ENCODE measurements at places on chromosomes 1 and 21.

DNA sequence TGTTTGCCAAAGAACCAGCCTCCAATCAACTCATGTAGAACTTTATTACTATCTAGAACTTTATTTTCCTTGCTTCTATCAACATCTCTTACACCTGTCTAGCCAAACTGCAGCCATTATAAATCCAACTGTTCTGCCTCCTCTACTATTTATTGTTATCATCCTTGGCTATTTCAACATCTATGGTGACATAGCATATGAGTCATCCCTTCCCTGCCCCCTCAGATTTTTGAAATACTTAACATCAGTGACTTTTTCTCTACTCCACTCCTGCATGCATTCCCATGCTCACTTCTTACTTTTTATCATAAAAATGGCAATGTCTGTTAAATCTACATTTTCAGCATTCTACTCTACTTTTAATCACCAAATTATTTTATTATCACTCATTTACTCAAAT lies 544.9 kb upstream of the NEGR1 start:
- DNase-seq: no peak

DNA sequence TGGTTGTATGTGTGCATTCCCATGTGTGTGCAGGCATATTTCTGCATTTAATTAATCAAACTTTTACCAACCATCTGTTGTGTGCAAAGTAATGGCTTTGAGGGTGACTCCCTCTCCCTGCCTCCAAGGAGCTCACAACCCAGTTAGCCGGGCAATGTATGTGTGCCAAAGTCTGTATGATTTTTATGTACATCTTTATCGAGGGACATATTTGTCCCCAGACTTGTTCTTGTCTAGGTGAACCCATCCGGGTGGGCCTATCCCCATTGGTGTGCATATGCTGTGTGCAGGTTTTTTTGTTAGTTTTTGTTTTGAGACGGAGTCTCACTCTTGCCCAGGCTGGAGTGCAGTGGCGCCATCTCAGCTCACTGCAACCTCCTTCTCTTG lies 1.8 kb downstream of the SYTL1 start:
- DNase-seq: no peak

DNA sequence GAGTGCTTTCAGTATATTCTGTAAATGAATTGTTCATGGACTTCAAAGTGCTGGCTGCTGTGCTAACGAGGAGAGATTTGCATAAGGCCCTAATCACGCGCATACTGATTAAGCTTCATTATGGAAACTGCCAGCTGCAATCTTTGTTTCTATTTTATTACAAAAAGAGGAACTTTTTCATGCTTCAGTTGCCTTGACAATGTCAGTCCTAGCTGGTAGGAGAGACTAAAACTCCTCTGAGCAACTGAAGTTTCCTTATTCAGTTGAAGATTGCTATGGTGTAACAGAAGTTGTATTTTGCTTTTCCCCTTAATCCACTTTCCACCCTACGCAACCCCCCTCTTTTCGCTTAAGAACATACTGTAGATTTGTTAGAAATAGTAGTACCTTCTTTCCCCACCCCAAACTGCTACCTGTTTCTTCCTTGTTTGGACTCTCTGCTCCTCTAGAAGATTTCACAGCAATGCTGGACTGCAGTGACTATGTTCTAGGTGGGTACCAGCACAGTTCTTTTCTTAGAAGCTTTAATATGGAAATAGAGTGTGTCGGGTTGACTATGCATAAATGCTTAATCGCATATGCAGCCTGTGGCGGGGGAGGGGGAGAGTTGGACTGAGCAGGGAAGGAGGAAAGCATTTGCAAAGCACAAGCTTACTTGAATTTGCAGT lies 108.3 kb downstream of the POU2F1 start:
- DNase-seq: no peak

DNA sequence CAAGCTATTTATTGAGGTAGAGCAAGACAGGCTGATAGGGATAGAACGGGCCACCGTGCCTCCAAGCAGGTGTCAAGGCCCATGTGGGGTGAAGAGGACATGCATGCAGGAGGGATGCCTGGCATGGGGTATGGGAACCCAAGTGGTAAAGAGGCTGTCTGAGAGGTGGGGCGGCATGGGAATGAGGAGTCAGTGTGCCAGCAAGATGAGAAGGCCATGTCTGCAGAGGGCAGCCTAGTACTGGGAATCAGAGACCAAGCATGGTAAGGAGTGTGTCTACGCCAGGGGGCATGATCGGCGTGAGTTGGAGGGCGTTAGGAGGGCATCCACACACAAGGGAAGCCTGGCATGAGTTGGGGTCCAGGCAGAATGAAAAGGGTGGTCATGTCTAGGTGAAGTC lies 303.7 kb upstream of the PLD5 start:
- no peak for DNase-seq

DNA sequence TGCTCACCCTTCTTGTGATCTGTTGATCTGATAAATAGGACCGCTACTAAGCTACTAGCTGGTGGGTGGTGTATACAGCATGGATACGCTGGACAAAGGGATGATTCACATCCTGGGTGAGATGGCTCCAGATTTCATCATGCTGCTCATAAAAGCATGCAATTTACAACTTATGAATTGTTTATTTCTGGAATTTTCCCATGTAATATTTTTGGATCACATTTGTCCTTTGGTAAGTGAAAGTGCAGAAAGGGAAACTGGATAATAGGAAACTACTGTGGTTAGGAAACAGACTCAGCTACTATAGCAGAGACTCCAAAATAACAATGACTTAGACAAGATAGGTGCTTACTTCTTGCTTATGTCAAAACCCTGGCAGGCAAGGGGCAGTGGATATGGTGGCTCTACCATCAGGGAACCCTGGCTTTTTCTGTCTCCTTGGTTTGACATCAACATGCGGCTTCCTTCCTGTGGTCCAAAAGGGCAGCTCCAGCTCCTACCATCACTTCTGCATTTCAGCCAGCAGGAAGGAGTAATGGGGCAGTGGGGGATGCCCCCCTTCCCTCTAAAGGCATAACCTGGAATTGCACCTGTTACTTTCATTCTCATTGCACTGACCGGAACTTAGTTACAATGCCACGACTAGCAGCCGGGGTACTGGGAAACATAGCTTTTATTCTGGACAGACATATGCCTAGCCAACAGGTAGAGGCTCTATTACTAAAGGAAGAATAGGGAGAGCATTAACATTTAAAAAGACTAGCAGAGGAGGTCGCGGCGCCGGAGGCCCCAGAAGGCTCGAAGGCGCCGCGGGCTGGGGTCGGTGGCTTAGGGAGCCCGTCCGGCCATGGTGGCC lies 13.8 kb upstream of the AK2 start:
- no peak for DNase-seq

GRCh38 chr1:6625584-6626149 lies 999 bp downstream of the THAP3 start:
- no peak for DNase-seq

GRCh38 chr1:216596281-216596862 lies 126.9 kb downstream of the ESRRG start:
- no peak for DNase-seq

GRCh38 chr1:239387304-239388158 lies 1.2 kb downstream of the CHRM3 start:
- no peak for DNase-seq

- DNase-seq: no peak
These were observed 613.9 kb downstream of the PTPRU start for GRCh38 chr1:29849991-29850757.

GRCh38 chr21:43034826-43035225 lies 40.8 kb downstream of the CBS start:
- DNase-seq: no peak

DNA sequence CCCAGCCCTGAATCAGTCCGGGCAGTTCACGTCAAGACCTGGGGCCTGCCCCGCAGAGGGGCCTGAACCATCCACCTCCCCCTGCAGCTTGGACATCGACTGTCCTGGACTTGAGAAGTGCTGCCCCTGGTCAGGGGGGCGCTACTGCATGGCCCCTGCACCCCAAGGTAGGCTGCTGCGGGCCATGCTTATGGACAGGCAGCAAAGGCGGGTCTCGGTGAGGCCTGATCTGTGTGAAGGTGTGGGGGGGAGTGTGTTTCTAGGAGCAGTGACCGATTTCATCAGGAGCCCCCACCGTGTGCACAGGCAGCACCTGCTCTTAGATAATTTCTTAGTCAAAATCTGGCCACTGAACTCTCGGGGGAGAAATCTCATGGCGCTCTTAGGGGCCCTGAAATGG lies 13.0 kb downstream of the UMODL1 start:
- DNase-seq: no peak

DNA sequence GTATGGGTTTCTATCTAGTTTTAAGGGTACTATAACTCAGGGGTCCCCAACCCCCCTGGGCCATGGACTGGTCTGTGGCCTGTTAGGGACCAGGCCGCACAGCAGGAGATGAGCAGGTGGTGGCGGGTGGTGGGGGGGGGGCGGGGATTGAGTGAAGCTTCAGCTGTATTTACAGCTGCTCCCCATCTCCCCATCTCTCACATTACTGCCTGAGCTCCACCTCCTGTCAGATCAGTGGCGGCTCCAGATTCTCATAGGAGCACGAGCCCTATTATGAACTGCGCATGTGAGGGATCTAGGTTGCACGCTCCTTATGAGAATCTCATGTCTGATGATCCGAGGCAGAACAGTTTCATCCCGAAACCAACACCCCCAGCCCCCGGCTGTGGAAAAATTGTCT lies 95.1 kb upstream of the SLC45A1 start:
- no peak for DNase-seq

DNA sequence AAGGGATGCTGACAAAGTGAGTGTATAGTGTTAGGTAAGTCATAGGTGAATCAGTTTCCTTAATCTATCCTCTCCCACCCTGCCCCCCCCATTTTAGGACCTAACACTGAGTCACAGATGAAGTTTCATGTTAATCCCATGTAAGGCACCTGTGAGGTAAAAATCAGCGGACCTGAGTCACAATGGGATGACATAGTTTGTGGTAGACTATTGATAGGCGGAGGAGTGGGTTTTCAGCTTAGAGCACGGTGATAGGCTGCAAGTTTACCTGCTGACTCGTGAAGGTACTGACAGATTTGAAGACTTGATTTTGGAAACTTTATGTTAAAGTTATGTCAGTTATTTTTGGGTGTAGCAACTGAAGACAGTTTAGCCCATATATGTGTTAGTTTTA lies 1.7 kb downstream of the TOR1AIP1 start:
- no peak for DNase-seq

DNA sequence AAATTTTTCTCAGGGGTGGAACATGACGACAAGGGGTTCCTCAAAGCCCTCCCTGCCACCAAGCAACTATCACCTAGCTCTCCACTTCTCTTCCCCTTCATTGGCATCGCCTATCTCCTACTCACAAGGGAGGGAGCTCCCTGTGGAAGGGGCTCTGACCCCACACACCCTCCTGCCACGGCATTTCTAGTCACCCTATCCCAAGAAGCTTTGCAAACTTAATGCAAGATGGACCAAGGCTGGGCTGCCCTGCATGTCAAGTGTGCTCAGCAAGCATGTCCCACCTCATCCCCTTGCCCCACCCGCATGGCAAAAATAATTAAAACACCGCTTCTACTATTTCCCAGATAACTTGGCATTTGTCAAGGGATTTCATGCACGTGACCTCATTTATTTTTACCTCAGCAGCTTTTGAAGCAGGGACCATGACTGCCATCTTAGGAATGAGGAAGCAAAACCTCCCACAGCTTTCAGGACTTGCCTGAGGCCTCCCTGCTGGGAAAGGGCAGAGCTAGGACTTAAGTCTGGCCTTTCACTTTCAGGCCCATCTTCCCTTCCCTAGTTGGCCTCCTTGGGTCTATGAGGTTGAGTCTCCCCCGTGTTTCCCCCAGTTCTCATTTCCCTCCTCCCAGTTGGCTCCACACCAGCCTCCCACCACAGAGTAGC lies 161.3 kb downstream of the TSEN15 start:
- DNase-seq: no peak

GRCh38 chr21:41393876-41394465 lies 32.1 kb upstream of the MX1 start:
- DNase-seq: no peak
